Naive B cell (primary cell): ENCODE measurements at places on chromosomes 1 and 21. TPM values are rescaled to one million over a fixed set of nuclear protein-coding genes. Genes with fewer than 3 reads are reported as not detected.

The SPATA46 gene
- polyA plus RNA-seq, result not detected

The IFI16 gene
- polyA plus RNA-seq, result 200 TPM

The CCT3 gene
- 182 TPM for polyA plus RNA-seq

The KRTAP19-8 gene
- not detected for polyA plus RNA-seq

The GNAT2 gene
- polyA plus RNA-seq, result not detected

The CD247 gene
- 2.2 TPM for polyA plus RNA-seq
